ENCODE measurements at places on chromosomes 2 and 18.

DNA sequence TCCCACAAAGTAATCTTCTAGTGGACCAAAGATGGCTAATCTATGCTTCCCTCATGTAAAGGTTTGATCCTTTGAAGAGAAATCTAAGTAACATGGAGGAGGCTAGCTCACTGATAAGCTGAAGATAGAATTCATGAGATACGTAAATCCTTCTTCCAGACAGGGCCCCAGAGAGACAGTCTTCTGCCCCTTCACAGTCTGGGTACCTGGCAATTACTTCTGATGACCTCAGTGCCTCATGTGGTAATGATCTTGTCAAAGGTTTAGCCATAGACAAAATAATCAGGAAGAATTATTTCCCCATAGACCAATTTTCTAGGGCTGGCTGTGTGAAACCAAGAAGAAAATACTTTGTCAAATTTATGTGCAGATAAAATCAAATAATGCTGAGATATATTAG is 495.8 kb downstream of the METTL4 start:
- DNase-seq, result no peak

DNA sequence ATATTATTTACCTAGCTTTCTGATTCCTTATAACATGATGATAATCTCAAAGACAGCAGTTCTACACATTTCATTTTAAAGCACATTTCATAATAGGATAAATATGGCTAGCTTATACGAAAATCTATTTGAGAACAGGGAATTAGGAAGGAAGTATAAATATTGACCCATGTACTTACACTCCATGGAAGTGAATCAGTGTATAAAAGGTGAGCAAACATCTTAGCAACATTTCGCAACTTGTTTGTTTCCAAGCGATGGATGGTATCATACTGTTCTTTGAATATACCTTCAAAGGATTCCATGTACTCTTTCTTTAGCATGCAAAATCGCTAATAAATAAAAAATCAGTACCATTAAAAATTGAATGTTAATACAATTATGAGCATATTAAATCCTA is 53.1 kb downstream of the CWC22 start:
- DNase-seq, result no peak

DNA sequence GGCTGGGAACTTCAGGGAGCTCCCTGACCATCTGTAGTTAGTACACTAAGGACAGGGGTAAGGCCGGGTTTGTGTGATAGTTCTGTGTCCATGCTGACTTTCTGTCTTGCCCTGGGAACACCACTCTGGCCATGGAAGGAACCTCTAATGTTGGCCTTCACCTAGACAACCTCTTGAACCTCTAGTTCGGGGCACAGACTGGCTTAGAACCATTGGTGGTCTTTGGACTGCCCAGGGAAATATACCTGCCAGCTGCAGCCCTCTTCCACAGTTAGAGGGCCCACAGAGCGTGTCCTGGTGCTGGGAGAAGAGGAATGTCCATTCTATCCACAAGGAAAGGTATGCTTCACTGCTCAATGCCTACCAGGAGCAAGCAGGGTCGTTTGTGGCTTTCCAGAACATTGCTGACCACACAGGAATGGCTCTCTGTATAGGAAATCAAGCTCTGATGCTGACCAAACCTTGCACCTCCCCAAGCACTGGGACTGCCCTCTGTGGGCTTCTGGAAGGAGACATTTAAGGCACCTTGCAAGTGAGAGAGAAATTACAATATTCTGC is 318.8 kb upstream of the EPAS1 start:
- no peak for DNase-seq

DNA sequence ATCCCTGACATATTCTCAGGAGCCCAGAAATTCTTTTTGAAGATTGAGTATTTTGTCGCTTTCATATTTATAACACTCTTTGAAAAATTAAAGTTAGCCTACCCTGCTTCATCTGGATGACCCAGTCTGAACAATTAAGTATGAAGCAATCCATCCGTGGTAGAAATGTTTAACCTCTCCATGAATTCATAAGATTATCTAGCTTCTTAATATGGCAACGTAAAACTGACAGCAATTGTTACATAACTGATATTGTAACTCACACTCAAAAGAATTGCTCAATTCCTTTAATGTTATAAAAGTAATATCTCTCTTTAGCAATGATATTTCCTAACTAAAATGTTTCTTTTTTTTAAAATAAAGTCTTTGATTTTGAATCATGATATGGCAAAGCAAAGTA is 7.2 kb upstream of the ABCA12 start:
- no peak for DNase-seq

DNA sequence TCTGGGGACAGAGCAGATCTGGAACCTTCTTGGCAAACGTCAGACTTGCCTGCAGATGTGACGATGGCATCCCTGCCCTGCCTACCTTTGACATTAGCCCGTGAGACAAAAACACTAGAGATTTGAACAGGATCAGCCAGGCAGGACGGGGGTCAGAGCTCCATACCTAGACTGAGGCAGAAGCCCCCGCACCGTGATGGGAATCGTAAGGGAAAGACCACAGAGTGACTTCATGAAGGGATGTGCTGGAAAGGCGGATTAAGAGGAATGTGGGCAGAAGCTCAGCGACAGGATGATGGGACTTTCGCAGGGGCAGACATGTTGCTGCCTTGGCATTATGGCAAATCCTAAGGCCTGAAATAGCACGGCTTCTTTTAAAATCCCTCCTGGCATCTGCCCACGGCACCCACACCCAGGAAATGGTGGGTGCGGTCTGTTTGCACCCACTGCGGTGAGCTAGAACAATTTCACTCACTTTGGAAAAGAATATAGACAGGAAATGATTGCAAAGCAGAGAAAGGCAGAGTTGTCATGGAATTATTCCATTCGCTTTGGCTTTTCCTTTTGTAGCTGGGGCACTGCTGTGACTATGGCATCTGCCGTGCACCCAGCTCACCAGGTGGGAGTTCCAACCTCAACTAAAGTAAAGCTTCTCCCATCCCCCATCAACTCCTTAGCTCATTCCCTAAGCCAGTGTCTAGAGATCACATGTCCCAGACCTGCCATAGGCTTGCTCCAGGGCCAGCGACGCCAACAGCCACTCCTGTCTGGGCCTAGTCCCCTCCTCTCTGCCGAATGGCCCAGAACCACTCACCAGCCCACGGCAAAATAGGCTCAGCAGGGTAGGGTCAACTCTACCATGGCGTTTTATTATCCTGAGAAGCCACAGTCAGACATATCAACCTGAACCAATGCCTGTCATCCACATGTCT is 112.7 kb upstream of the NPAS2 start:
- no peak for DNase-seq

GRCh38 chr2:45083175-45083574 is 73.9 kb upstream of the SIX2 start:
- no peak for DNase-seq

GRCh38 chr18:76445741-76446232 is 49.3 kb downstream of the ZNF516 start:
- DNase-seq, result no peak

DNA sequence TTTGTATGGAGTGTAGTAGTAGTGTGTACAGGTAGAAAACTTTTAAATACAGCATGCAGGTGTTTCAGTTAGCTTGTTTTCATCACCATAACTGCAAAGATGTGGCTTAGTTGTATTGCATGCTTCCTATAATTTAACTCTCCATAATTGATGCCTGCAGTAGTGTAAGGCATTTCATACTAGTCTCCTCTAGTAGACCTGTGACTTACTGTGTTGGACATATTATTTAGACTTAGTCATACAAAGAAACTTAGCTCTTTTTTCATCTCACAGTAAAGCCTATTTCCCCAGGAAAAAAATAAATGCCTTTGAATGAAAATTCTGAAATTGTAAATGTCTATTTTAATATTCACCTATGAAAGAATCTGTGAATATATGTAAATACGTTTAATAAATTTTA is 52.8 kb upstream of the TWSG1 start:
- DNase-seq, result no peak

- no peak for DNase-seq
Measured at GRCh38 chr2:153455861-153456260, 22.7 kb downstream of the RPRM start.

GRCh38 chr2:120770641-120771040 is 35.0 kb downstream of the GLI2 start:
- no peak for DNase-seq

GRCh38 chr2:20507166-20507692 is 60.4 kb downstream of the RHOB start:
- peak; percentile 51 for DNase-seq

DNA sequence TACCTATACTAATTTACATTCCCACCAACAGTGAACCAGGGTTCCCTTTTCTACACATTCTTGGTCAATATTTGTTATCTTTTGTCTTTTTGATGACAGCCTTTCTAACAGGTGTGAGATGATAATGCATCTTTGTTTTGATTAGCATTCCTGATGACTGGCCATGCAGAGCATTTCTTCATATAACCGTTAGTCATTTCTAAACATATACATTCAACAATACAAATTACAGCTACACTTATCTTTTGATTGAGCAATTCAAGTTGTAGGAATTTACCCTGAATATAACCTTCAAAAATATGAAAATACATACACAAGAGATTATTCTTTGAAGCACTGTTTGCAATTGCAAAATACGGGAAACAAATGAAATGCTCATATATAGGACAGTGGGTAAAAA is 94.9 kb downstream of the TMEM131 start:
- no peak for DNase-seq

DNA sequence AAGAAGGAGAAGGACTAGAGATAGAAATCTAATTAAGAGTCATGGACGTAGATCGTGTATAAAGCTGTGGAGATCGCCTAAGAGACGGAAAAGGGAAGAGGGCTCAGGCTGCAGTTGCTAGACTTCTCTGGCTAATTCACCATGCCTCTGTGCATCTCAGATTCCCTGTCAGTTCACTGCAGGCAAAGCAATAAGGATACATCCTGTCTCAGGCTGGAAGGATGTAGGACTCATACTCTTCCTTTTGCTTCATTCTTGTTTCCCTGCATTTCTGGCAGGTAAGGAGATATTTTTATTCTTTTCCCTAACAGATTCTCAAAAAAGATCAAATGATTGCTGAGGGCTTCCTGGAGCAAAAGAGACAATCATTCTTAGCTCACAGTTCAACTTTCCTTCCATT is 112.5 kb downstream of the AP1S3 start:
- peak; percentile 8 for DNase-seq

DNA sequence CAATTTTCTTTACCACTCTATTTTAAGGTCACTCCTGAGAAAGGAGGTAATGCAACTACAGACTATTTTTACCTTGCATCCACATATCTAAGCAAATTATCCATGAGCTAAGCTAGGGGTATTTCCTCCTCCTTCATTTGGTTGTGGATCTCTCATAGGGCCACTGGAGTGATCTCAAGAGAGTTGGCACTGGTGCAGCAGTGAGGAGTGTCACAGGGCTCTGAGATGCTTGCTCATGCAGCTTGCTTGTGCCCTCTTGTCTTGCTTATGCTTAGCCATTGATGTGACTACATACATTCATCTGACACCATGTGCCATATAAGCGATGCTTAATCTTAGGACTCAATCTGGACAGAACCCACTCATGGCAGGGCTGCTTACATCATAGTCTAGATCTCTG is 950.3 kb downstream of the TSN start:
- no peak for DNase-seq

- no peak for DNase-seq
Measured at GRCh38 chr2:121947674-121948073, 192.2 kb downstream of the TSN start.

DNA sequence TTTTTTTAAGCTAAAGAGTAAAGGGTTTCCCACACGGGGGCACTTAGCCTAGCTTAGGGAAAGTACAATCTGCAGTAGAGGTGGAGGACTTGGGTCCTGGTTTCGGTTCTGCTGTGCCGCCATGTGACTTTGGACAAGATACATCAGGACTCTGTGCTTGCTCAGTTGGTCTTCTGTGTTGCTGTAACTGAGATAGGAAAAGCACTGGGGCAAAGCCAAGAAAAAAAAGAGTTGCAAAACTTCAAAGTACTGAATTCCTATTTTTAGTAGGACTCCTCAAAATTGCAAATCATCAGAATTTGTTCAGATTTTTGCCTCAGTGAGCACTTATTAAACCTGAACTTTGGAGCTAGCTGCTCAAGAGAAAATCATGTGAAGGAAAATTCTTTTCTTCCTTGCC is 96.3 kb upstream of the STON1 start:
- no peak for DNase-seq

- peak; percentile 44 for DNase-seq
Measured at GRCh38 chr2:235492850-235493344, 946 bp upstream of the AGAP1 start.

DNA sequence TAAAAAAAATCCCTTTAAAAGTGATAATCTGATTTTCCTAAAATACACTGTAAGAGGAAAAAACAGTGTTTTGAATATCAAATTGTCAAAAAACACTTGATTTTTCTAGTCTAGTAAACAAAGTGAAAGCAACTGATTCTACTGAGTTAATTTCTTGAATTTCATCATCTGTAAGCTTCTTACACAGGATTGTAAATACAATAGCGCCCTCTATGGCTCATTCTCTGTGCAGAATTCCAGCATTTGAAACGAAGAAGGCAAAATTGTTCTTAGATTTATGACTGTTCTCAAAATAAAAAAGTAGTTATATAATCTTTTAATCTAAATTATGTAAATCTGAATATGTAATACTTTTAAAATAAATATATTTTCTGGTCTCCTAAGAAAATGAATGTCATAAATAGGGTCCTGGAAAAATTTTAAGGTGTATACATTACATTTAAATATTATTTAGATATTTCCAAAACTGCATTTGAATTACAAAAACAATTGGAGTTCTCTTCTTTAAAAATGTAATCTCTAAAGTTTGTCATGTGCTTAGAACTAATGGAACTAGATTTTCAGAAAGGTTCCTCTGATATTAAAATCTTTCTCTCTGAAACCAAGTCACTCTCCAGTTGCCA is 176.9 kb upstream of the MC4R start:
- DNase-seq, result peak; percentile 27

DNA sequence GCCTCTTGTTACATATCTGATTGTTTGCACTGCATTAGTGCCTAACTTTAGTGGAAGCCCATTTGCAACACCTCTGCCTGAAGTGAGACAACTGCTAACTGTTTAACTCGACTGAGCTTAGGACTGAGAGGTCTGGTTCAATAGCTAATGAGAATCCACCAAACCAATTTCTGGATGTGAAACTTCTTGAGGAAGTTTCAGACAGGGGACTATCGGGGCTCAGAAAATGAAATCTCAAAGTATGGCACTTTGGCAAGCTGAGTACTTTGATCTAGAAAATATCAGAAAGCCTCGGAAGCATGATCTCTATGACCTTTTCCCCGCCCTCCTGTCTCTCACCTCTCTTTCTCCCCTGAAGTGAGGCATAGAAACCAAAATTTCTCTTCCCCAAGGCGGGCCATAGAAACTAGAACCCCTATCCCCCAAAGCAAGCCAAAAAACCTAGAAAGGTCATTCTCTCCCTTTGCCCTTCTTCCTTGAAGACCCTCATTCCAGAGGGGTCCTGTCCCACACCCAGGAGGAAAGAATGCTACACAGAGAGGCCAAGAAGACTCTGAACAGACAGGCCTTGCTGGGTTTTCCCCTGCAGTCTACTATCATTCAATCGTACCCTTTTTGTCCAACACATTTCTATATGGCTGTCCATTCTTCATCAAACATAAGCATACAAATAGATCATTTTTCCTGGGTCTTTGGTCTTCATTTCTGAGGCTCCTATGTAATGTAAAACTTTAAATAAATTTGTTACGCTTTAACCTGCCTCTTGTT is 69.6 kb upstream of the CREB1 start:
- DNase-seq, result no peak

GRCh38 chr2:10658041-10658913 is 31.5 kb downstream of the NOL10 start:
- DNase-seq, result peak; percentile 88

Data from Daoy (cell line).